ENCODE measurements at places on chromosomes 1 and 21.

- H3K27ac ChIP-seq: no peak overlapping the region
- no peak overlapping the region for H3K4me3 ChIP-seq
- peaks cover 5% of the 10 kb centered on the region for H3K27me3 ChIP-seq
- peak; percentile 53 for DNase-seq
- no peaks in the 10 kb centered on the region for H3K4me1 ChIP-seq
- H3K36me3 ChIP-seq: no peaks in the 10 kb centered on the region
Measured at GRCh38 chr1:243946946-243947345, 96.9 kb upstream of the AKT3 start.

DNA sequence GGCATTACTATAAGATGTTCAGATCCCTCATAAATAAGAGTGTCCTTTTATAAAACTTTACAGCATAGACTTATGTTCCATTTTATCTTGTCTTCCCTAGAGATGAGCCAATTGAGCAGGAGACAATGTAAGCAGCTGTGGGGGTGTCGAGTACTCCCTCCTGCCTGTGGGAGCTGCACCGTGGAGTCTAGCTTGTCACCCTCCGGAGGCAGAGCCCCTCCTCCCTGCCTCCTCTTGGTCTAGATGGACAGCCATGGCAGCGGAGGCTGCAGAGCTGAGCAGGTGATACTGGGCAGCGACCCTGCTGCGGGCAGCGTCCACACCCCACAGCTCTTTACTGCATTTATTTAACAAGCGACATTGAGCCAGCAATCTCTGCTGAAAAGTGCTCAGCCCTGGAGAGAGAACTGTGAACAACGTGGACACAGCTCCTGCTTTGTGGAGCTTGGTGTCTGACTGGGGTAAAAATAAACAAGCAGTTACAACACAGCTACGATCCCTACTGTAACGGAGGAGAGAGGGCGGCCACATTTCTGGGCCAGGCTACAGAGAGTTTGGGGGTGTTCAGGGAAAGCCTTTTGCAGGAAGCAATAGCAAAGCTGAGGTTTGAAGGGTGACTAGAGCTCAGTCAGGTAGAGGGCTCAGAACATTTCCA, 12.8 kb upstream of the KIF21B start:
- H3K27me3 ChIP-seq: peaks cover 4% of the 10 kb centered on the region
- no peak overlapping the region for H3K4me3 ChIP-seq
- no peak for DNase-seq

DNA sequence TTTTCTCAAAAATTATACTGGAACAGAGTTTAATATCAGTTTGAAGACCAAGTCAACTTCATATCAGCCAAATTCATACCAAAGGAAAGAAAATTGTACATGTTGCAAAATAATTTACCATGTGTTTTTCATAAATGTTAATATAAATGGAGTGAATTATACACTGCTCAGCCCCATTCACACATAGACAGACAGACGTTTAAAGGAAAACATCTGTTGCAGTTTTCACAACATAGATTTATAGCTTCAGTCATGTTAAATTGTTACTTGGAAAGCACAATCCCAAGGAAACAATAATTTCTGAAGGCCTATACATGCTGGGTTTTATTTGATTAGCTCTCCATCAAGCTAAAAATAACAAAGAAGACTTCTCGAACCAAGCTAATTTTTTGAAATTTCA, 27.8 kb upstream of the HYI start:
- DNase-seq: no peak
- no peak overlapping the region for H3K4me3 ChIP-seq
- no peaks in the 10 kb centered on the region for H3K36me3 ChIP-seq
- no peaks in the 10 kb centered on the region for H3K4me1 ChIP-seq

DNA sequence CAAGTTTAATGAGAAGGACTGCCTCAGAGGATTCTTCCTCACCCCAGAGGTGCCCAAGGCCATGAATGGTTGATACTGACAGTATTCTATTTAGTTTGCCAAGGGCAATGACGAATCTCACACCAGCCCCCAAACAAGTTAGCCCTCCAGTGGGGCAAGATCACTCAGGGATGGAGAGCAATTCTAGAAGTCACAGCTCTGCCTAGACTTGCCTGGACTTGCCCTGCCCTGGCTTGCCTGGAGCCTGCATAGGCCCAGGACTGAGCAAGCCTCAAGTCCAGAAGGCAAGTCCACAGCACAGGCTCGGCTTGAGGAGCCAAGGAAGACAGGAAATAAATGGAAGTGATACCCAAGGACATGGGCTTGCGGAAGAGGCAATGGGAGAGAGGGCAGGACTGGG, 39.5 kb upstream of the RGS16 start:
- no peak for DNase-seq
- H3K27ac ChIP-seq: no peak overlapping the region
- H3K4me3 ChIP-seq: no peak overlapping the region
- peaks cover 3% of the 10 kb centered on the region for H3K4me1 ChIP-seq
- peaks cover 7% of the 10 kb centered on the region for H3K36me3 ChIP-seq

DNA sequence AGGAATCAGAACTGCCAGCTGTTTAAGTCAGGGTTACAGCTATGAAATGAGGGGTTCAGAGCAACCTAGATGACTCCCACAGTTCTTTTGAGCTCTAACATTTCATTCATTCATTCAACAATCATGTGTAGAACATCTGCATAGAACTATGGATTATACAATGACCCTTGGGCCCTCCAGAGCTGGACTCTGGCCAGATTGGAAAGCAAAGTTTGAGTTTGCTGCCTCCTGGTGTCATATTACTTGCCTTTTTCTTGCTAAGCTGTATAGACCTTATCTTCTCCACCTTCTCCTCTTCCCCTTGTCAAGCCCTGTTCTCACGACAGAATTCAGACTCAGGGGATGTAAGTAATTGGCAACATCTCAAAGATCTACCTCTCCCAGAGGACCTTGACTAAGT, 4.0 kb downstream of the CASQ2 start:
- H3K4me3 ChIP-seq: no peak overlapping the region
- H3K4me1 ChIP-seq: peaks cover 5% of the 10 kb centered on the region
- no peak overlapping the region for H3K27ac ChIP-seq
- peaks cover 4% of the 10 kb centered on the region for H3K27me3 ChIP-seq

Data from endothelial cell (in vitro differentiated cells).